Activated B cell treated with CpG ODN at 0.5 μM for 24 hours (primary cell): ENCODE measurements at places on chromosomes 11 and 22. TPM values are rescaled to one million over a fixed set of nuclear protein-coding genes. Genes with fewer than 3 reads are reported as not detected.

The SYNGR1 gene
- total RNA-seq = 10.0 and 11.4 TPM in 2 replicates

The TRPC6 gene
- total RNA-seq = not detected in 2 replicates

The VWCE gene
- total RNA-seq = 0.76 and 1.3 TPM in 2 replicates

The OR4D5 gene
- total RNA-seq = not detected in 2 replicates

The GUCY1A2 gene
- total RNA-seq = 0.07 TPM in 1 of 2 replicates, not detected in the other

The OR56B1 gene
- 0.64 and 0.84 TPM in 2 replicates for total RNA-seq

The AMOTL1 gene
- 0.54 and 1.0 TPM in 2 replicates for total RNA-seq

The BSX gene
- total RNA-seq = not detected in 2 replicates

The SCUBE2 gene
- total RNA-seq = not detected in 2 replicates

The ZNRF3 gene
- 0.51 and 0.69 TPM in 2 replicates for total RNA-seq

The HSPB2 gene
- not detected in 2 replicates for total RNA-seq

The NPAS4 gene
- not detected in 2 replicates for total RNA-seq

The APOBEC3H gene
- 1.4 TPM in 2 replicates for total RNA-seq

The LMO1 gene
- not detected in 2 replicates for total RNA-seq

The OR52E4 gene
- not detected in 2 replicates for total RNA-seq

The OR2AT4 gene
- not detected in 2 replicates for total RNA-seq

The SCN4B gene
- not detected in 2 replicates for total RNA-seq

The GGTLC2 gene
- not detected in 2 replicates for total RNA-seq

The PICK1 gene
- 21.5 and 25.5 TPM in 2 replicates for total RNA-seq

The FAM227A gene
- total RNA-seq = 0.20 and 0.66 TPM in 2 replicates

The NXPE1 gene
- not detected in 2 replicates for total RNA-seq

The GAL3ST1 gene
- 0.27 TPM in 1 of 2 replicates, not detected in the other for total RNA-seq

The OPCML gene
- not detected in 2 replicates for total RNA-seq

The AQP11 gene
- 0.20 and 0.22 TPM in 2 replicates for total RNA-seq

The DAGLA gene
- total RNA-seq = not detected in 2 replicates

The MS4A5 gene
- total RNA-seq = not detected in 2 replicates

The MRGPRE gene
- not detected in 2 replicates for total RNA-seq

The TIRAP gene
- total RNA-seq = 16.6 and 18.3 TPM in 2 replicates

The PIH1D2 gene
- total RNA-seq = 0.22 and 0.44 TPM in 2 replicates

The SLC22A25 gene
- not detected in 2 replicates for total RNA-seq

The OR5A1 gene
- total RNA-seq = not detected in 2 replicates

The SERPIND1 gene
- total RNA-seq = not detected in 2 replicates

The RAG2 gene
- total RNA-seq = not detected in 2 replicates

The LSP1 gene
- total RNA-seq = 301 and 303 TPM in 2 replicates

The RBM7 gene
- 33.6 and 34.1 TPM in 2 replicates for total RNA-seq

The SLC25A17 gene
- 14.8 and 19.3 TPM in 2 replicates for total RNA-seq

The LRRC55 gene
- not detected in 2 replicates for total RNA-seq

The DDT gene
- total RNA-seq = 107 and 113 TPM in 2 replicates

The C11orf58 gene
- total RNA-seq = 112 and 130 TPM in 2 replicates

The NCF4 gene
- total RNA-seq = 120 and 121 TPM in 2 replicates

The ST14 gene
- 22.6 and 23.9 TPM in 2 replicates for total RNA-seq

The PTGDR2 gene
- total RNA-seq = 0.07 TPM in 1 of 2 replicates, not detected in the other

The PANX3 gene
- not detected in 2 replicates for total RNA-seq

The KDM2A gene
- total RNA-seq = 141 and 160 TPM in 2 replicates

The CTSW gene
- total RNA-seq = 0.59 and 0.93 TPM in 2 replicates

The DEUP1 gene
- not detected in 2 replicates for total RNA-seq

The MN1 gene
- 0.07 TPM in 1 of 2 replicates, not detected in the other for total RNA-seq

The OR4C46 gene
- not detected in 2 replicates for total RNA-seq

The YAP1 gene
- total RNA-seq = not detected in 2 replicates

The DERL3 gene
- 15.4 and 18.3 TPM in 2 replicates for total RNA-seq

The VSTM5 gene
- total RNA-seq = not detected in 2 replicates

The ISX gene
- not detected in 2 replicates for total RNA-seq

The BTG4 gene
- not detected in 2 replicates for total RNA-seq
